ENCODE measurements at places on chromosomes 3 and 15. TPM values are rescaled to one million over a fixed set of nuclear protein-coding genes. Genes with fewer than 3 reads are reported as not detected.

Gene AHSG
- not detected for total RNA-seq

Gene CACNA2D3
- 6.3 TPM for total RNA-seq

Gene CCDC39
- under 0.01 TPM for total RNA-seq

Gene STRA6
- total RNA-seq, result 0.83 TPM

Gene ADGRG7
- total RNA-seq, result not detected

Gene PRSS50
- total RNA-seq, result 0.32 TPM

Gene SLC4A7
- total RNA-seq, result 41.1 TPM

Gene C3orf62
- total RNA-seq, result 3.1 TPM

Gene MYZAP
- total RNA-seq, result 274 TPM

Gene GCNT3
- 0.69 TPM for total RNA-seq

Gene BDH1
- 11.7 TPM for total RNA-seq

Gene GXYLT2
- 8.6 TPM for total RNA-seq

Gene NANOGP8
- 0.71 TPM for total RNA-seq

Gene LSMEM2
- total RNA-seq, result not detected

Measured in esophagus muscularis mucosa (tissue), 4 donors.